ENCODE measurements at places on chromosomes 11 and 22.

GRCh38 chr11:4495487-4495886 lies 13.0 kb downstream of the OR52K1 start:
- DNase-seq = no peak

- no peak for DNase-seq
Measured at GRCh38 chr22:44994399-44995104, 15.3 kb downstream of the PHF21B start.

DNA sequence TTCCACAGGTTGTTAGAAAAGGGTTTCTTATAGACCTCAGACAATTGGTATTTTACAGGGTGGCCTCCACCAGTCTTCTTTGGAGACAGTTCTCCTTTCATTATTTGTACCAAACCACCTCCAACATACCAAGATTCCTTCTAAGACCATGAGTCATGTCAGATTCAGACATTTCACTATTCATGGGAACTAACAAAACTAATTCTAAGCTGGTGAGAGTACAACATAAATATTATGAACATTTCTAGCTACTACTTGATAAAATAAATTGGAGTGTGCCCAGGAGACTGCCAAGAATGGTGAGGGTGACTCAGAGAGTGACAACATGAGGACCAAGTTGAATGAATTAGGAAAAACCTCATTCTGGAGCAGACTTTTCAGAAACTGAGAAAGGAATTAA lies 494.6 kb upstream of the LRRC4C start:
- DNase-seq = no peak

DNA sequence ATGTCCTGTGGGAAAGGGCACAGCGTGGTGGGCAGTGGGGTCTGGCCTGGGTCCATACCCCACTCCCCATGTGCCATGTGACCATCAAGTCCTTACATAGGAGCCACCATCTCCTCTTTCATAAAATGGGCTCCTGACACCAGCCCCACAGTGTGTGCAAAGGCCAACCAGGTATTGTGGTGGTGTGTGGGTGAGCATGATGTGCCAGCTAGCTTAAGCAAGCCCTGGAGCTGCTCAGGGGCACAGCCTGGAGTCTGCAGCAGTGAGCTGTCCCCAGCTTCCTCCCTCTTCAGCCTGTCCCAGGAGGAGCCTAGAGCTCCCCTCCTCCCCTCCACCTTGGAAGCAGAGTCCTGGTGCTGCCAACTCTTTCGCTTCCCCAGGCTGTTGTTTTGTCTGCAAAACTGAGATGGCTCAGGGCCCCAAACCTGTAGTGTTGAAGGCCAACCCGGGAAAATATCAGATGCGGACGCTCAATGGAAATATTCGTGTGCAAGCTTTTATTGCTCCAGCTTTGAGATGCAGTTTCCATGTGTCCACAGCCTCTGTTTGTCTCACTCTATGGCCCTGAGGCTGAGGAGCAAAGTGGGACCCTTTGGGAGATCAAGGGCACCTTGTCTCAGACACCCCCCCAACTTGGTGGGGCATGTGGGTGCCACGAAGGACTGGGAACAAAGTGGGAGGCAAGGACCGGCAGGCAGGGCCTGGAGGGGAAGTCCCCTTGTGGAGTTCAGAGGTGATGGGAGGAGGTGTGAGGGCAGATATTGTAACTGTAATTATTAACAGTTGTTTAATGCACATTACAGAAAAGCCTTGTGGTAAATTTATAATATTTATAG lies 92.6 kb downstream of the CTTN start:
- no peak for DNase-seq

GRCh38 chr22:30286813-30287647 lies 2.3 kb downstream of the CASTOR1 start:
- peak; percentile 78 for DNase-seq

All from stimulated activated CD4-positive, alpha-beta T cell treated with anti-CD3 and anti-CD28 coated beads, Interleukin-2, amount 100 ng/mL, for 4 hours (primary cell).